ENCODE measurements at places on chromosomes 4 and X.

DNA sequence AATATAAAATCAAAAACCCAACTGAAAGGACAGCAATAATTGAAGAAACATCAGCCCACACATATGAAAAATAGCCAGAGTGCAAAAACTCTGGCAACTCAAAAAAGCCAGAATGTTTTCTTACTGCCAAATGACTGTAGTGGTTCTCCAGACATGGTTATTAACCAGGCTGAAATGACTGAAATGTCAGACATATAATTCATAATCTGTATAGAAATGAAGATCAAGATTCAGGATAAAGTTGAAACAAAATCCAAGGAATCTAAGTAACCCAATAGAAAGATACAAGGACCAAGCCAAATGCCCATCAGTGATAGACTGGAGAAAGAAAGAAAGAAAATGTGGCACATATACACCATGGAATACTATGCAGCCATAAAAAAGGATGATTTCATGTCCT lies 553.3 kb upstream of the KLHL4 start:
- no peak for DNase-seq

- DNase-seq: no peak
Observed at GRCh38 chr4:147828331-147828905, 96.5 kb downstream of the ARHGAP10 start.

DNA sequence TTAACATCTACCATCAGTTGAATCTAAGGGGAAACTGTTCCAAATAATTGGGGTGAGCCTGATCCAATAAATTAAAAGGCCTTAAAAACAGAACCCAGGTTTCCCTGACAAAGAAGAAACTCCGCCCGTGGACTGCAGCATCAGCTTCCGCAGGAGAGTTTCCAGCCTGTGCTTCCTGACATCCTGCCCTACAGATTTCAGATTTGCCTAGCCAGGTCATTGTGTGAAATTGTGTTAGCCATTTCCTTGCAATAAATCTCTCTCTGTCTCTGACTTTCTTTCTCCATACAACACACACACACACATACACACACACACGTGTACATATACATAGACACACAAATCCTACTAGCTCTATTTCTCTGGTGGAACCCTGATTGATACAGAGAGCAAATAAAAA lies 48.3 kb upstream of the LCORL start:
- DNase-seq: no peak

DNA sequence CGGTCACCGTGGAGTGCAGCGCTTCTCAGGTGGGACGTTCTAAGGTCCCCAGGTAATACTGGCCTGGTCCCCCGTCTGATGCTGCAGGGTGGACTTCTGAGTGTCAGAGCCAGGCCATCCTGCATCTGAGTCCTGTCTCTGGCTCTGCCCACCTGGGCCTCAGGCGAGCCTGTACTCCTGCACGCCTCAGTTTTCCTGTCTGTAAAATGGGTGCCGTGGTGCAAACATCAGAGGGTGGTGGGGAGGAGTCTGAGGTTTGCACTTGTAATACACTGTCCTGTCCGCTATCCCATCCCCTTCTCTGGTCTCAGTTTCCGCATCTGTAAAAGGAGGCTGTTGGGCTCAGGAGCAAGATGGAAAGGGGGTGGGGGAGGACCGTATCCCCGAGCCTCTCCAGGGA lies 41.3 kb downstream of the SORCS2 start:
- DNase-seq: no peak

DNA sequence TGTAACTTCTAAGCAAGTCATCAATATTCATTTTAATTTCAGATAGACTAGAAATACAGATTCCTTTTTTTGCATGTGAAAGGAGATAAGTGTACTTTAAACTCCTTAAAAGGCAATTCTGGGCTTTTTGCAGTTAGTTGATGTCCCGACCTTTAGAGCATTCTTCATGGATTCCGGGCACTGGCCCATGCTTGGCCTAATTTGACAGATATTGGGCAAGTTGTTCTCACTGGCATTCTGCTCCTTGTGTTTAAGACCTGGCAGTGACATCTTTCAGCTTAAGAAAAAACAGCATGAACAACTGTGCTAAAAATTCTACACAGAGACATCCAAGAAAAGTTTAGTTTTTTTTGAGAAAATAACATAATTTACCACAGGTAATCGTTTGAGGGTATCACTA lies 1037.2 kb downstream of the PCDH18 start:
- no peak for DNase-seq

GRCh38 chr4:17236686-17237085 lies 275.2 kb downstream of the QDPR start:
- no peak for DNase-seq

- DNase-seq: no peak
Observed at GRCh38 chr4:163251204-163251603, 81.2 kb downstream of the NPY1R start.

GRCh38 chrX:147763131-147763530 lies 148.6 kb upstream of the FMR1 start:
- no peak for DNase-seq

- no peak for DNase-seq
Observed at GRCh38 chr4:83875437-83875836, 339.5 kb downstream of the GPAT3 start.

Measured in stimulated activated CD4-positive, alpha-beta T cell treated with anti-CD3 and anti-CD28 coated beads, Interleukin-4, amount 100 ng/mL, for 1 hour (primary cell).